CD4-positive, alpha-beta T cell treated with Interleukin-6 at 100 ng/mL for 8 hours (primary cell): ENCODE measurements at places on chromosomes 4 and X.
A peak's percentile ranks its signal among the peaks of the same experiment; 100 is the strongest.

DNA sequence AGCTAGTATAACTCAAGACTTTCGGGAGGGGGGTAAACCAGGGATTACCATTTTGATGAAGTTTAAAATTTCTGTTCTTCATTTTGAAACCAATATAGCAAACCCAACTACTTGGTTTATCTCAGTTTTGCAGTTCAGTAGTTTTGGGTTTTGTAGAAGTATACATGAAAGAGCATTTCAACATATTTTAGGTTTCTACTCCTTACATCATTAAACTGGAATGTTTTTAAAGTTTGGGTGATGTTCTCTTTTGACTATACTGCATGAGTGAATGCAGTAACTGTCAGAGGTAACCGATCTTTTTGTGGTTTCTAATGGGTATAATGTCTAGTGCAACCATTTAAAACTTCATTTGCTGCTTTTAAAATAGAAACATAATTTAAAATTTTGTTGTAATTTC lies 248.3 kb upstream of the MAD2L1 start:
- DNase-seq, result no peak

DNA sequence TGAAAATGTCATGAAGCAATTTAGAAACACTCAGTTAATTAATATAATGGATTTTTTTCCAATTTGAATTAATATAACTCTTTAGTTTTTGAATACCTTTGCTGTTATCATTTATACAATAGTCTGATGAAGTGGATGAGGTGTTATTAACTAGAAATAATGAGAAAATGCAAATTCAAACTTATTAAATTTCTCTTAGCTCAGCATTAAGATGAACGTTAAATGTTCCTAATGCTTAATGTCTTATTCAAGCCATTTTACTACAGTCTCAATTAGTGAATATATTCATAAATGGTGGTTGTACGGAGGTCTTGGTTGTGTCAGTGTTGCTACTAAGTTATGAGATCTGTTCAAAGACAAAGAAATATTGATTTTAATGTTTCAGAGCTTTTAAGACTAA lies 186.3 kb downstream of the DTHD1 start:
- no peak for DNase-seq

GRCh38 chr4:186299291-186299690 lies 33.3 kb downstream of the F11 start:
- DNase-seq, result no peak

GRCh38 chr4:165175879-165176278 lies 31.5 kb upstream of the KLHL2 start:
- no peak for DNase-seq

DNA sequence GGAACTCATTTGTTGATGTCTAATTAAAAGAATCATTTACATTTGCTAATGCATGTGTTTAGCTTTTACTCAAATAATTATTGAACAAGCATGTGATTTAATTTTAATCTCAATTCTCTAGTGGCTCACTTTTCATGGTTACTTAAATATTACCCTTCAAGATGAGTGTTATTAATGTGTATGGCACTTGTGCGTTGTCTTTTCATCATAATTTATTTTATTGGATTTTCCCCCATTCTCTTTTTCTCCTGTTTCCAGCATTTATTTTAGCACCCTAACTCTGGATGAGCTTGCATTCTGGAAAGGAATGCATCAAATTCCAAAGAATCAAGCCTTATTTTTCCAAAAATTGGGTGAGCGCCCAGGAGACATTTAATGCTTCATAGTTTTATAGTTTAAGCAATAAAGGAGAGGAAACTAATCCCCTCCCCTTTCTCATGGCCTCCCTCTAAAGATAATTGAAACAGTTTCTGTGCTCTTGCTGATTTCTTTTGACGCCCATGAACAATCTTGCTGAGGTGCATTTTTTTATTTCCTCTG lies 191.1 kb upstream of the FAT4 start:
- DNase-seq, result no peak

GRCh38 chrX:154751203-154751668 lies 359 bp upstream of the GAB3 start:
- DNase-seq, result peak; percentile 14

- no peak for DNase-seq
Measured at GRCh38 chr4:74223098-74223497, 65.2 kb downstream of the MTHFD2L start.

DNA sequence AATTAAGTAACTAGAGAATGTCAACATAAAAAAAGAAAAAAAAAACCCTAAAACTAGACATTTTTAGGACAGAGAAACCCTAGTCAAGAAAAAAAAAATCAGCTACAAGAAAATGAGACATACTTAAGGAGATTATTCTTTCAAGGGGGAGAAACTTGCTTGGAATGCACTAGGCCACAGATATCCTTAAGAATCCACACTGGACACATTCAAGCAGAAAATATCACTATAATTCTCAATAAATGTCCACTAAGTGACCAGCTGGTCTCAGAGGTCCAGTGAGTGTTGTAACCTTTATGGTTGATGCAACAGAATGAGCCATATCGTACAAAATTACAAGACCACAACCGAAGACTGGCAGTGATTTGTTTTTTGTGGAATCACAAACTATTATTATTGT lies 15.6 kb upstream of the IBSP start:
- no peak for DNase-seq

DNA sequence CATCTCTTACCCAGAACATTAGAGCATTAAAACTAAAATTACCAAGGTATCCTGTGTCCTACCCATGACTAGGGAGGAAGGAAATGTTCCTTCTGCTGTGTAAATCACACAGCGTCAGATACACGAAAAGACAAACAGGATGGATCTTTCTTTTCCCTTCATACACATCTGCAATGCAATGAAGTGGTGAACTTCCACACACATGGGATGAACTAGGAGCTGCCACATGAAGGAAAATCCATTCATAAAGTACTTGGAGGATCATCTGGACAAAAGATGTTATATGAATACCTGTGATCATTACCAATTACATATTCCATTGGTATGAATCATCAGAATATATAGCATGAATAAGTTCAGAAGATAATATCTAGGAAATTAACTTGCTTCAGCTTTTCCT lies 46.2 kb downstream of the LDB2 start:
- no peak for DNase-seq

DNA sequence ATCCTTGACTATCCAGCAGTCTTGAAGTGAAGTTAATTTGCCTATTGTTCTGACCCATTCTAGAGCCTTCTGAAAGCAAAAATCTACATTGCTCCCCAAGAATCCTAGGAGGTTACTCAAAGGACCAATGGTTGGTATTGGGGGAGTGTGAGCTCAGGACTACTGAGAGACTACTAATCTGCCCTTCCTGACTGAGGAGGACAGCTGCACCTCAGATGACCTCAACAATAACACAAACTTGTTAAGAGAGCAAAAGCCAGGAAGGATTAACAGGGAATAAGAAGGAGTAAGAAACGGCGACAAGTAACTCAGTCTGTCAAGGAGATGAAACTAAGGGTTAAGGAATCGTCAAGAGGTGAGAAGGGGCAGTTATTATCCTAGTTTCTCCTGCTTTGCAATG lies 43.4 kb downstream of the IDS start:
- DNase-seq, result no peak

DNA sequence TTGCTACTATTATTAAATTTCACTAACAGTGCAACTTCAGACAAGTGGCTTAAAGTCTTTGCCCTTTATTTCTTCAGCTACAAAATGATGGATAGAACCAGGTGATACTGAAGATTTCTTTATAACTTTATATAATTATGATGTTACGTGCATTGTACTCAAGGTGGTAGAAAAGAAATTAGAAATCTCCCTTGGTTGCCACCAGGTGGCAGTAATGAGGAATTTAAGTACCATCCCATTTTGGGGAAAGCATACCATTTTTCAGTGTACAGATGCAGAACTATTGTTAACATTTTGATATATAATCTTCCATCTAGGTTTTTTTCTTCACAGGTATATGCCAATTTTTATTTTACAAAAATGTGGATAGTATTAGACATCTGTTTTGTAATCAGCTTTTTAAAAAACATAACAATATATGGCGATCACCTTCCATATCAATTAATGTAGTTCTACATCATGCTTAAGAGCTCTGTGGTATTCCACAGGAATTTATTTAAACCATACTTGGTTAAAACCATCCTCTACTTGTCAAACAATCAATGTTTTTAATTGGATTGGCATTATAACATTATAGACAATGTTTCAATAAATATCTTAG lies 37.7 kb upstream of the RAB33B start:
- peak; percentile 37 for DNase-seq

DNA sequence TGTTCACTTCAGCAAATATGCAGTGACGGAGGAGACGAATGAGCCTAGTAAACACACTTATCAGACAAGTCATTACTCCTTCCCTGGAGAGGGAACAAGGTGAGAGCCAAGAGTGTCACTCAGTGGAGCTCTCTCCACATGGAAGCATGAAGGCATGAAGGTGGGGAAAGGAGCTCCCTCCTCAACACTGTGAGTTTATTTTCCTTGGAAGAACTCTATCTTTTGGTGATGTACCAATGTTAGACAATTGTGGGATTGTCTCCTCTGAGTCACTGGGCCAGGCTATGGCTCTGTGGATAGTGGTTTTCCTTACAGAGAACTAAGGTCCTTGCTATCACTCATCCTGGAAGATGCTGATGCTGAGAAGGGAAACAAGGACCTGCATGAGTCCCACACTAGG lies 200.2 kb downstream of the CPEB2 start:
- no peak for DNase-seq

DNA sequence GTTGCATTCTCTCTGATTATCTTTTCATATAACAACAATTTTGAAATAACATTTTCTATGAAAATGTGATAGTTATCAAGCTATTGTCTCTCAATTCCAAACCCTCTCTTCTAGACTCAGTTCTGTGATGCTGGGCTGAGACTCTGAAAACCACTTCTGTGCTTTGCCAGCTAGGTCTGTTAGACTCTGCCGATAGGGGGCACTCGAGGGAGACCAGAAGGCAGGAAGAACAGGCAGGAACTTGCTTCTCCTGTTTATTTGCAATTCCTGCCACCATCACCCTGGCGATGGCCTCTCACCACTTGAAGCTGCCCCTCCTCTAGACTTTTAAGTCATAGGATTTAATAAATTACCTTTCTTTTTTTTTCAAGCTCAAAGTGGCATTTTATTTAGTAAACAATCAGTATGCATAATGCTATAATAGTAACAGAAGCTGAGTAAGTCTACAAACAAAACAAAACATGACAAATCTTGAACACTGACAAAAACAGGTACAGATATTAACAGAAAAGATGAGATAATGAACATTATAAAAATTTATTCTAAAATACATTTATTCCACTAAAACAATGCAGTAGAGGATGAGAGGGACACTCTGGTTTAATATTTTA lies 49.7 kb downstream of the RASL11B start:
- peak; percentile 60 for DNase-seq

- DNase-seq, result no peak
Measured at GRCh38 chr4:26017531-26017930, 103.5 kb downstream of the SMIM20 start.

DNA sequence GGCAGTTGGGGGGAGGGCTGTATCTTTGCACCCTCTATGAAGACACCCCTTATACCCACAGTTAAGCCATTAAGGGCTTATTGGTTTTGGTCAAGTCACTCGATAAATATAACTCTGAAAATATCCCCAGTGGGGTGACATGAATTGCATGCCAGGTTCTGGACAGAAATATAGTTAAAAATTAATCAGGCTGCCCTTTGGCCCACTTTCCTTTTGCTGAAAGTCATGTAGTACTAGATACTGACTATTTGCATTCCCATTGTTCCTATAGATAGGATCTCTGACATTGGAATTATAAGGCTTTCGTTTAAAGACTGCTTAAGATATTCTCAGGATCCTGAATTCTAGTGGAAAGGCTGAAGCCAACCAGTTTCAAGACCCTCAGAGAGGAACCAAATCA lies 43.5 kb upstream of the LAMP2 start:
- no peak for DNase-seq
